ENCODE measurements at places on chromosomes 1 and 21.

DNA sequence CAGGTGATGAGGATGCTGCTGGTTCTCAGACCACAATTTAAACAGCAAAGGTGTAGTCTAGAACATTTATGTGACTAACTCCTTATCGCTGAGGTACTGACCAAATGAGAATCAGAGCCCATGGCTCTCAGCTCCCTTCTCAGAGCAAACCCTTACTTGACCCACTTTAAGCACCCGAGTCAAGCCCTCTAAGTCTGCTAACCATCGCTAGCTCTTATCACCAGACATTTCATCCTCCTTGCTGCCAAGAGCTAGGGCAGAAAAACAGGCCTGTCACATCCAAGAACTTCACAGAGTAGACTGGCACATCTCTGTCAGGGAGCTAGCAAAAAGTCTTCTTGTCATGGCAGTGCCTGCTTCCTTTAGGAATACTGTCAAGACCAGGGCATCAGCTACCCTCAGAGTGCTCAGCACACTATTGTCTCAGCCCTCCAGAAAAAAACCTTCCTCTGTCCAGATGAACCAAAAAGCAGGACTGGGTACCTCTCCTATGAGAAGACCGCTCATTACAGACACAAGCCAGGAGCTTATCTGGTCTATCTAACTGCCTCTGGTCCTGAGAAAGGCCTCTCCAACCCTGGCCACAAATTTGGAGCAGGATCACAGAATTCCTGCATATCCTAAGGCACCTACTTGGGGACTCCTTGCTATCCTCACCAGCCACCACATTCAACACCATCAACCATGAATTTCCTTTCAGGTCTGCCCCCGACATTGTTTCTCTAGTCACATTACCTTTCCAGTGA lies 26.2 kb downstream of the ERI3 start:
- no peak for DNase-seq

DNA sequence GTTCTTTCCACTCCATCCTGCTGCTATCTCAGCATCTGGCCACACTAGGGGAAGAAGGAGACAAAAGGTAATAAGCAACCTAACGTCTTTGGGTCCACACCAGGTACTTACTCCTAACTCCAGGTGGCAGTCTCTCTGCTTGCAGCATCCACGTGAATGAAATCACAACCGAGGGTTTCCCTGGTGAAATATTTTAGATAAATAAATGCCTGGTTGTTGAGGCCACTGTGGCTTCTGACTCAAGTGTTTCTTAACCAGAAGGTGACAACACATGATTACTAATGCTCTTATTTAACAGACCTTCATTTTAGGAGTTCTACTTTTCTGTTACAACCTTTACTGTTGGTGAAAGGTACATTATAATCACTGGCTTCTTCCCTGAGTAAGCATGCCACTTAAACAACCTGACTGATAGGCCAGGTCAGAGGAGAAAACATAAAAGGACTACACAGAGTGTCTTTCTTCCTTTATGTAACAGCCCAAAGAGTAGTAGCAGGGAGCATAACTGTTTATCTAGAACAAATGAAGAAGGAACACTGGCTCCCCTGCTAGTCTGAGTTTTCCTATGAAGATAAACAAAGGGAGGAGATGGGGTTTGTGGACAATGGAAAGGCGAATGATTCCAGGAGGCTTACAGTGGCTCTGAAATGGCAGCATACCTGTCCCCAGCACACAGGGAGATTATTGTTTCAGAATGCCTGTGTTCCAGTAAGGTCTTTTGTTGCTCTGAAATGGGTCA lies 59.9 kb downstream of the SYT6 start:
- no peak for DNase-seq

- no peak for DNase-seq
Measured at GRCh38 chr1:9825093-9826074, 1.6 kb upstream of the CLSTN1 start.

DNA sequence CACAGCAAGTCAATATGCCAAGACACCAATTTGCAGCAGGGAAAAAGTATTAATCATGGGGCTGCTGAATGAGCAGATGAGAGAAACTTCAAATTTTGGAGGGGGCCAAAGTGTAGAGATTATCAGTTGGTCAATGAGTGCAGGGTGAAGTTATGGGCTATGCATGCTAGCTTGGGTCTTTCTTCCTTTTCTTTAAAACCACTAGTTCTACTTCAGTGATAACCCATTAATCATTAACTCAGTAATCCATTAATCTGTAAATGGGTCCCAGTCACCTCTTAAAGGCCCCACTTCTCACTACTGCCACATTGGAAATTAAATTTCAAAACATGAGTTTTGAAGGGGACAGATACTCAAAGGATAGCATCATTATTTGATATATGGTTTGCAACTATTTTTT lies 688.6 kb upstream of the ADGRL4 start:
- no peak for DNase-seq

DNA sequence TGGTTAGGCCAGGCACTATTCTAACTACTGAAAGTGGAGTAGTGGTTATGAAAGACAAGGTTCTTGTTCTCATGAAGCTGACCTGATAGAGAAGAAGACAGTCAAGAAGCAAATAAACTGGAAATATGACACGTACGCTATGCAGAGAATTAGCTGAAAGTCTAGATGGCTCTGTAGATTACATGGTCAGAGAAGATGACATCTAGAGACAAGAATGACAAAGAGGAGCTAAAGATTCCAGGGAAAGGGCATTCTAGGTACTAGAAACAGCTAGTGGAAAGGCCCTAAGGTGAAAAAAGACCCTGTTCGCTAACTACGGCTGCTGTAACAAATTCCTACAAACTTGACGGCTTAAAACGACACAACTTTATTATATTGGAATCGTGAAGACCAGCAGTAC lies 68.0 kb upstream of the NRIP1 start:
- no peak for DNase-seq

- no peak for DNase-seq
Measured at GRCh38 chr1:234602334-234603220, 7.4 kb downstream of the IRF2BP2 start.

GRCh38 chr21:15252431-15252830 lies 187.6 kb upstream of the NRIP1 start:
- no peak for DNase-seq

- DNase-seq, result no peak
Measured at GRCh38 chr1:147209825-147210821, 15.0 kb downstream of the FMO5 start.

DNA sequence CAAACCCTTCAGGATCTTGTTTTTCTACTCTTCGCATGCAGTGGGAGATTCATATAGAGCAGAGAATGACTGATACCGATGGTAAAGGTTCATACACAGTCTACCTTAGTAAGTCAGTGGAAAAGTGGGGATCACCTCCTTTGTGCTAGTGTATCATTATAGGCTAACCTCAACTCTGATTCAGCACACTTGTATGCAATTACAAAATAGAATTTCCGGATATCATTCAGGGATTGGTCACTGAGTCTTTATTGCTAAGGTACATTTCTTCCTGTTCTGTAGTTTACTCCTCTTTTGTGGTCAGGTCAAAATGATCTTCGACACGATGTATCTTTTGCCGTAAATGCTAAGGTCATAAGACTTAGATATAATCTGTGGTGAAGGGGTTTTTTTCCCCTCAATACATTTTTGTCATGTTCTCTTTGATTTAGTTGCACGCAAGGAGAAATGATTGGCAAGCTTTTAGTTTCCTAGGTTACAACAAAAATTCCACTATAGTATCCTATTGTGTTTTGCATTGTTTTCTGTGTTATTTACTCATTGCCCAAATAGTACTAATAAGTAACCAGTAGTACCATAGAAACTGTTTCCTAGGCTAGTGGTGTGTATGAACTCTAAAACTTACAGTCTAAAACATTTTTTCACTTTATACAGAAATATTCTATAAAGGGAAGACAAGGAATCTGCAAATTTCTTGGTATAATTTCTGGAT lies 35.7 kb upstream of the PLA2G4A start:
- DNase-seq, result no peak

GRCh38 chr1:19368964-19369363 lies 56.8 kb downstream of the SLC66A1 start:
- no peak for DNase-seq

DNA sequence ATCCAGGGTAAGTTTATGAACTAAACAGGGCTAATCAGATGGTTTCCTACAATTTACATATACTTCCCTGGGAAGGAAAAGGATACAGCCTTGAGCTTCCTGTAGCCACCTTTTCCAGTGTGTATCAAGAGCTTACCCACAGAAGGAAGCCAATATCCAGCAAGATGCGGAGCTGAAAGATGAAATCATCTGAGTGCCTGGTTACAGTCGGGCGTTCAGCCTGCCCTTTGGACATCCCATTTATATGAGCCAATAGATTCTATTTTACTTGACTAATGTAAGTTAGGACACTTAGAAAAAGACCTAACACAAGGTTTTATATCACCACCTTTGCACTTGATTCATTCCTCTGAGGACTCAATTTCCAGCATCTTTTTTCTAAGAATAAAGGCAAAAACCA lies 108.2 kb downstream of the UCHL5 start:
- no peak for DNase-seq

DNA sequence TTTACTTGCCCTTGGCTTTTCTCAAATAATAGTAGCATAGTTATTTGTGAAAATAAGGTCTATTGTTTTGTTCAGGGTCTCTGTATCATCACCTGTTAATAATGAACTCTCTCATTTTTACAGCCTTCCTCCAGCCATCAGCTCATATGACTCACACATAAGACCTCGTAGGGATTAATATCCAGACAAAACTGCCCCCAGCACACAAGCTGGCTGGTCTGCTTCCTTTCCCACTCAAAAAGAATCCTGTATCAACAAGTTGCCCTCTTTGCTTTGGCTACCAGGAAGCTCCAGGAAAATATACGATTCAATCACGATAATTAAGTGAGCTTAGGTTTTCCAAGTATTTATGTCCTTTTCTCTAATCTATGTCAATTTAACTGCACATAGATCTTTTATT lies 119.2 kb downstream of the DMRTB1 start:
- no peak for DNase-seq

DNA sequence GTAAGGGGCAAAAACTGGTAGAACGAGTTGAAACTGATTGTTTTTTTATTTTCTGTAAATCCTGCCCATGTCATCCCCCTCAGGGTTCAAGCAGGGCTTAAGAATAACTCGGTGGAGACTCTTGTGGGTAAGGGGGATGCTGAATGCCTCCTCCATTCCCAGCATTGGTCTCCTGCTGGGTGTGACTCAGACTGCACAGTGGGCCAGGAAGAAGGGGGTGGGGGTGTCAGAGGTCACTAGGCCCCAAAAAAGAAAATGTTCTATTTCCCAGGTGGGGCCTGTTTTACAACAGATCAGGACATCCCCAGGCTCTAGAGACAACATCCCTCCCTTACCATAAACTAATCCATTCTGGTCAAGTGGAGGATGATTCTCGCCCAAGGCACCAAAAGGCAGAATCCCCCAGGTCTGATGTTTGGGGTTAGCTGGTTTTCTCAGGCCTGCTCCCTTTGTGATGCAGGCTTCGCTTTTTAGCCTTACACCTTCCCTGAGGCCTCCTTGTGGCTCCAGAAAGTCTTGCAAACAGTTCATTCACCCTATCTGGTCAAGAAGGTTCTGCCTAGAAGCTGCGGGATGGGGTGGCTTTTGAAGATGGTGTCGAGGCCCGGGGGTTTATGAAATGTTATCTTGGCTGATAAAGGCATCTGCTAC lies 10.7 kb upstream of the GRHL3 start:
- no peak for DNase-seq

DNA sequence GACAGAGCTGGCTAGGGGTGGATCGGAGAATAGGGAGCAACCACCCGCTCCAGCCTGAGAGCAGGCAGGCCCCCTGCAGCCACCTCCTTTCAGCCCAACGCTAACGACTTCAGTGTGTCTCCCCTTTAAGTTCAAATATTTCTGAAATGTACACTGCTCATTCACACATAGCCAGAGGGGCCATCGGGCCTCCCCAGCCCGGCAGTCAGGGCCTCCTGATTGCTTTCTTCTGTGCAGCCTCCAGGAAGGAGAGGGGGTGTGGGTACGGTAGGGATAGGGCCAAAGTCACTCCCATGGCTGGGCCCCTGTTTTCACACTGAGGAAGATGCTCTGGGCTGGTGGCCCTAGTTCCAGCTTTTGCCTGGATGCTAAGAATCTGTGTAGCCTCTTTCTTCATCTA lies 64.8 kb downstream of the EPHB2 start:
- no peak for DNase-seq

- no peak for DNase-seq
Measured at GRCh38 chr1:59831529-59831928, 16.8 kb downstream of the HOOK1 start.

- DNase-seq, result no peak
Measured at GRCh38 chr1:232627645-232628334, 2.1 kb downstream of the SIPA1L2 start.

DNA sequence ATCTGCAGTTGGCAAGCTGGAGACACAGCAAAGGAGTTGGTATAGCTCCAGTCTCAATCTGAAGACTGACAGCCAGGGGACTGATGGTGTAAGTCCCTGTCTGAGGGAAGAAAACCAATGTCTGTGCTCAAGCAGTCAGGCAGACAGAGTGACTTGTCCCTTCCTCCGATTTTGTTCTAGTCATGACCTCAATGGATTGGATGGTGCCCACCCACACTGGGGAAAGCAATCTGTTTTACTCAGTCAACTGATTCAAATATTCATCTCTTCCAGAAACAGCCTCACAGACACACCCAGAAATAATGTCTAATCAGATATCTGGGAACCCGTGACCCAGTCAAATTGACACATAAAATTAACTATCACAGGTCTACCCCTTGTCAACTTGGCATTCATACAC lies 11.9 kb upstream of the MRPL39 start:
- DNase-seq, result no peak

DNA sequence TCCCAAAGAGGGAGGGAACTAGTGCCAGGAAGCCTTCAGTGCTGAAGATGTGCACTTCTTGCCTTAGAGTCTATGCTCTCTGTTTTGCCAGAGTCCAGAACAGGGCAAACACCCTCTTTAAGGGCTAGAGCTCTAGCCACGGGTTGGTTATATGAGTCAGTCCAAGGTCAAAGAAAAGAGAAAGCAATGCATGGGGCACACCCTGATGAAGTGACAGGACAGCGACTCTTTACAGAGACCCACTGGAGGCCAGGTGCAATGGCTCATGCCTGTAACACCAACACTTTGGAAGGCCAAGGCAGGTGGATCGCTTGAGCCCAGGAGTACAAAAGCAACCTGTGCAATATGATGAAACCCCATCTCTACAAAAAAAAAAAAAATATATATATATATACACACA lies 86.1 kb downstream of the TGFBR3 start:
- no peak for DNase-seq

GRCh38 chr1:229579059-229579673 lies 20.7 kb upstream of the ABCB10 start:
- peak; percentile 5 for DNase-seq

DNA sequence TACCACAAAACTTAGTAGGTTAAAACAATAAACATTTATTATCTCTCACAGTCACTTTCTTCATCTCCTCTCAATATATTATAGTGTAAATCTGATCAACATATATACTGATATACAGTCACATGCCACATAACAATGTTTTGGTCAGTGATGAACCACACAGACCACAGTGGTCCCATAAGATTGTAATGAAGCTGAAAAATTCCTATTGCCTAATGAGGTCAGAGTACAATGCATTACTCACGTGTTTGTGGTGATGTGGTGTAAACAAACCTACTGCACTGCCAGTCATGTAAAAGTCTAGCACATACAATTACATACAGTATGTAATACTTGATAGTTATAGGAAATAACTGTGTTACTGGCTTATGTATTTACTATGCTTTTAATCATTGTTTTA lies 30.1 kb downstream of the OLFML3 start:
- DNase-seq, result no peak

Measured in memory B cell (primary cell).